ENCODE measurements at places on chromosomes 13 and 19. TPM values are rescaled to one million over a fixed set of nuclear protein-coding genes. Genes with fewer than 3 reads are reported as not detected.

Gene LYPD5
- total RNA-seq: 6.1 TPM

Gene LRRC8E
- total RNA-seq: 14.2 TPM

Gene ZNF229
- 16.8 TPM for total RNA-seq

DNA sequence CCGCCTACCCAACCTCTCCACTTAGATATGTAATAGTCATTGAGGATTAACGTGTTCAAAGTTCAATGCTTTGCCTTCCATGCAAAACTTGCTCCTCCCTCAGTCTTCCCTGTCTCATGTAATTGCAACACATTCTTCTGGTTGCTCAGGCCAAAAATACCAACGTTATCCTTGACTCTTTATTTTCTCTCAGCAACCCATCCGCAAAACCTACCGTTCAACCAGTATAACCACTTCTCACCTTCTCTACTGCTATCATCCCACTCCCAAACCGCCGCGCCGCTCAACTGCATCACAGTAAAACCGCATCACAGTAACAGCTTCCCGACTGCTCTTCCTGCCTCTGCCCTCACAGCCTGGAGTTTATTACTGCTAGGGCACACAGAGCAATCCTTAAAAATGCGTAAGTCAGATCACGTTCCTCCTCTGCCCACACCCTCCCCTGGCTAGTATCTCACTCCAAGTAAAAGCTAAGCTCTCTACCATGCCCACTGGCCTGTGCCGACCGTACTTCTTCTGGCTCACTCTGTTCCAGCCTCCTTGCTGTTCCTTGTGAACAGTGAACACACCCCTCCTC, 8.2 kb downstream of the MTIF3 start:
- no peak for DNase-seq

GRCh38 chr13:29771247-29771646, 79.2 kb downstream of the UBL3 start:
- peak; percentile 10 for DNase-seq

DNA sequence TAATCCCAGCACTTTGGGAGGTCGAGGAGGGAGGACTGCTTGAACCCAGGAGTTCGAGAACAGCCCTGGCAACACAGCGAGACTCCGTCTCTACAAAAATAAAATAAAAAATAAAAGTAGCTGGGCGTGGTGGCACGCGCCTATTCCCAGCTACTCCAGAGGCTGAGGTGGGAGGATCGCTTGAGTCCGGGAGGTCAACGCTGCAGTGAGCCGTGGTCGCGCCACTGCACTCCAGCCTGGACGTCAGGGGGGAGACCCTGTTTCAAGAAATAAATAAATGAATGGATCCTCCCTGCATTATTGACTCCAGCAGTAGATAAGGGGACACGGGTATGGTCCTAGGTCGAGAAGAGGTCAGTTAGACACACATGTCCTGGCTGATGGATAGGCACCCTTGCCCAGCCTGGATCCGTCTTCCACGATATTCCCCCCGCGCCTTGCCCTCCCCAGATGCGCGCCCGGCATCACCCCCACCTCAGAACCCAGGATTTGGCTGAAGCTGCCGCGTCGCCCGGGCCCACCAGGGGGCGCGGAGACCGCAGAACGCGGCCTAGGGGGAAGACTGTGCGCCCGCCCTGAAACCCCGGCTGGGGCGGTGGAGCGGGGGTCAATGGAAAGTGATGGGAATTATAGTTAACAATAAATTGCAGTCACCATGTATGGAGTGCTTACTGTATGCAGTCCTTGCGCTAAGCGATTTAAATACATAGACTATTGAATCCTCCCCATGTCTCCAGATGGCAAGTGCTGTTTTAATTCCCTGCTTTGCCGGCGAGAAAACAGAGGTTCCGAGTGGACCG, 2.1 kb upstream of the HOOK2 start:
- peak; percentile 63 for DNase-seq

GRCh38 chr13:35592457-35592856, 116.0 kb upstream of the MAB21L1 start:
- no peak for DNase-seq

GRCh38 chr13:98787173-98787572, 34.7 kb upstream of the SLC15A1 start:
- no peak for DNase-seq

DNA sequence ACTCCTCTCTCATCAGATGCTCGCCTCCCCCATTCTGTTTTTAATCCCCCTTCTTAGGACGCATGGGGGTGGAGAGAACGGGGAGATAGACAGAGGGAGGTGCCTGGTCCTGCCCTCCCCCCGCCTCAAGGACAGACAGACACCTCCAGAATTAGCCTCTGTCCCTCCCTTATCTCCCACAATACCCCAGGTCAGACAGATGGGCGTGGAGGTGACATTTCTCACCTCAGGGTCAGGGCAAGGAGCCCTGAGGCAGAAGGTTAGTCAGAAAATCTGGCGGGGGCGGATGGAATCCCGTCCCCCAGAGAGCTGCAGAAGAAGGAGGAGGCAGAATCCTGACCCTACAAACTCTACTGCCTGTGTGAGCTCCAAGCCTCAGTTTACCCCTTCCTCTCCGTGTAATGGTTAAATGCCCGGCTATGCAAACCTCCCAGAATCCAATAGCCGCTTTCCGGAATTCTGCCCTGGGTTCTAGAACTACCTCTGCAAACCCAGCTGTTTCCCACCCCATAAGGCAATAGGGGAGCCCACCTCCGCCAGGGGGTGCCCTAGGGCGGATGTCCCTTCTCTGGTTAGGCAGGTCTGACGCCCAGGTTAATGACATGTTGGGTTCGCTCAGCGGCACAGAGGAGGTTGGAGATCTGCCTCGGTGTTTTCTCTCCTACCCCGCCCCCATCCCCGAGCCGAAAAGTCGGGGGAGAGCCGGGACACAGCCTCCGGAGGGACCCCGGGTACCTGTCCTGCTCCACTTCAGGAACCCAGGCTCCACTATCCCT, 900 bp downstream of the PPP1R13L start:
- DNase-seq: peak; percentile 60

- DNase-seq: no peak
These were observed 18.4 kb upstream of the URI1 start for GRCh38 chr19:29923653-29924052.

GRCh38 chr19:46841458-46842083, 9.1 kb downstream of the AP2S1 start:
- peak; percentile 62 for DNase-seq
